ENCODE measurements at places on chromosomes 7 and 10.

DNA sequence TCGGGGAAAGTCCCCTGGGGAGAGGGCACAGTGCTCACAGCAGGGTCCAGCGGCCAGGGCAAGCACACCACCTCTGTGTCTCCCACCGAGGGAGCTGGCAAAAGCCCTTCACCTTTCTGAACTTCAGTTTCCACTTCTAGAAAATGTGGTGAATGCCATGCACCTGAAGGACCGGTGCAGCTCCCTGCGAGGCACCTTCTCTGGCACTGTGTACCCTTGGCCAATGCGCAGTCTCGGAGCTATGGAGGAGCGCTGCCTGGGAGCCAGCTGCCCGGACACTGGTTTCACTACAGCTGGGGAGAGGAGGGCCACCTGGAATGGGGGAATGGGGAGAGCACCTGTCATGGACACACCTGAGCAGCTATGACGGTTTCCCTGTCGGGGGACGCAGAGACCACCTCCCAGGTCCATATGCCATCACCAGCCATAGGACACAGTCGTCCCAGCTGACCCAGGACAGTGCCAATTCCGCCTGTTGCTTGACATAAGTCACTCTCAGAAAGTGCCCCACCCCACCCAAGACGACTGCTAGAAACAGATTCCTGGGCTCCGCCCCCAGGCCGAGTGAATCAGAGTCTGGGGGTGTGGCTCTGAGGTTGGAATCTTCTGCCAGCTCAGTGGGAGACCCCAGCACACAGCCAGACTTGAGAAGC, 16.8 kb downstream of the RASGEF1A start:
- peak; percentile 46 for DNase-seq

- DNase-seq, result no peak
Observed at GRCh38 chr7:117274951-117275350, 47.9 kb downstream of the WNT2 start.

DNA sequence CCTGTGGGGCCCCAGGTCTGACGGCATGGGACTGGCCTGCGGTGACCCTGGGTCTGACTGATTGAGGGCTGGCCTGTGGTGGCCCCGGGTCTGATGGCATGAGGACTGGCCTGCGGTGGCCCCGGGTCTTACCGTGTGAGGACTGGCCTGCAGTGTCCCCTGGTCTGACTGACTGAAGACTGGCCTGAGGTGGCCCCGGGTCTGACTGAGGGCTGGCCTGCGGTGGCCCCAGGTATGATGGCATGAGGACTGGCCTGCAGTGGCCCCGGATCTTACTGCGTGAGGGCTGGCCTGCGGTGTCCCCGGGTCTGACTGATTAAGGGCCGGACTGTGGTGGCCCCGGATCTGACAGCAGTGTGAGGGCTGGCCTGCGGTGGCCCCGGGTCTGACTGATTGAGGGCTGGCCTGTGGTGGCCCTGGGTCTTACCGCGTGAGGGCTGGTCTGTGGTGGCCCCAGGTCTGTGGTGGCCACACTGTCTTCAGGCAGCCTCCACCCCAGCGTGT, 10.9 kb downstream of the JAKMIP3 start:
- DNase-seq, result no peak

GRCh38 chr7:90474284-90475210, 5.1 kb downstream of the PTTG1IP2 start:
- DNase-seq, result no peak

GRCh38 chr10:17963431-17963830, 11.7 kb downstream of the SLC39A12 start:
- no peak for DNase-seq

- no peak for DNase-seq
Observed at GRCh38 chr10:124756156-124756903, 12.2 kb upstream of the FAM53B start.

GRCh38 chr10:33113466-33113865, 155.4 kb upstream of the ITGB1 start:
- DNase-seq, result no peak

DNA sequence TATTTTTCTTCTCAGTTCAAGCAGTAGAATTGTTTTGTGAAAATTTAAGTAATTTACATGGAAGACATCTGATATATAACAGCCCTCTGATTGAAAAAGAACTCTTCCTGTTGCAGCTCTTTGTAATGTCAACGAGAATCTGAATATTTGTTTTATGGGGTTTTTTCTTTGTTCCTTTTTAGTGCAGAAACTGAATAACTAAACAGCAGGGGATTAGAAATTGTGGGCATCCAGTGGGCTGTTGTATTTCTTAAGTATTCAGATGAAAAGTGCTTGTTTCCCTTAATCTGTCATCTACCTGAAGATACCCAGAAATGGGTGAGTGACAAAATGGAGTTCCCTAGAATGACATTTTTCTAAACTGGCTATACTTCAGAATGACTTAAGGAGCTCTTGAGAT, 7.4 kb downstream of the ARL4A start:
- no peak for DNase-seq

- peak; percentile 85 for DNase-seq
Observed at GRCh38 chr10:92848441-92849233, at the start of gene EXOC6. Gene EXOC6 (plus strand): TSS chr10:92848520. CDS start chr10:92848534, 14 bp downstream.

DNA sequence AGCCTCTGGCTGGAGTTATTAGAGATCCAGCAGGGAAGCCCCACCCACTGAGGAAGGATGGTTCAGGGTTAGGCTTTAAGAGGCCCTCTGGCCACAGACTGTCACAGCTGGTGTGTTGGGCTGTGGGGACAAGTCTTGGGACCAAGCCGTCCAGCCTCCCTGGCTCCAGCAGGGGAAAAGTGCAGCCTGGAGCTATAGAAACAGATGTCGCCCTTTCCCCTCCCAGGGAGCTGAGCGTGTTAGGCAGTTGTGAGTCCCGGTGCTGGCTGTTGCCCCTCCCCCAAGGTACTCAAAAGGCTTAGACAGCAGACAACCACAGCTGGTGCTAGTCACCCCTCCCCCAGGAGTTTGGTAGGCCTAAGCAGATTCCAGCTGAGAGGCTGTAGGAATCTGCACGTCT, 143.4 kb downstream of the TMEM168 start:
- DNase-seq, result no peak

DNA sequence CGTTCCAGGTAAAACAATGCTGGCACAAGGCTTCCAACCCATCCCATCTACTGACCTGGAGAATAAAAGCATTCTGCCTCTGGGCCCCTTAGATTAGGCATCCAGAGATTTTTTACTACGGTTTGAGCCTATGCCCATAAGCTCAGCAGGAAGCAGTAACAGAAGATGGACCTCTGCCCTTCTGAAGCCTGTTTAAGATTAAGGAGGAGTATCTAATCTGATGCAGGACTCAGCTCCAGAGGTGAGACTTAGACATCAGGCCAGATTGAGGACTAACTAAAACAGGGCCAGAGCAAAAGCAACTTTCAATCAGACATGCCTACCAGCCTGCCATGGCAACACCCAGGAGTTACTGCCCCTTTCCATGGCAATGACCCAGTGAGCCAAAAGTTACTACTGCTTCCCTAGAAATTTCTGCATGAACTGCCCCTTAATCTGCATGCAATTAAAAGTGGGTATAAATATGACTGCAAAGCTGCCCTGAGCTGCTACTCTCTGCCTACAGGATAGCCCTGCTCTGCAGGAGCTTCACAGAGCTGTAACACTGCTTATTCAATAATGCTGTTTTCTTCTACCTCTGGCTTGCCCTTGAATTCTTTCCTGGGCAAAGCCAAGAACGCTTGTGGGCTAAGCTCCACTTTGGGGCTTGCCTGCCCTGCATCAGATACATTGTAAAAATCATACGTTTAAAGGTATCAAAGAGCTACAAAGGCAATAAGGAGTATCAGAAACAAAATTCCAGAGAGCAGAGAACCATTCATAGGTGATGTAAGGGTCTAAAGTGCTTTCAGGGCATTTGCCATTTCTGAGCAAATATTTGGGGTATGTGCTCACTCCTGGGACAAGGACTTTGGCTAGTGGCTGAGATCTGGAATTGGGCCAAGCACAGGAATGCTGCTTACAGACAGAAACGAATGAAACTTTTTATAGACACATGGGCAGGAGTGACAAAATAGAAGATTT, 25.0 kb upstream of the CNNM1 start:
- no peak for DNase-seq

- DNase-seq, result no peak
Observed at GRCh38 chr7:115146148-115146547, 224.3 kb downstream of the MDFIC start.

DNA sequence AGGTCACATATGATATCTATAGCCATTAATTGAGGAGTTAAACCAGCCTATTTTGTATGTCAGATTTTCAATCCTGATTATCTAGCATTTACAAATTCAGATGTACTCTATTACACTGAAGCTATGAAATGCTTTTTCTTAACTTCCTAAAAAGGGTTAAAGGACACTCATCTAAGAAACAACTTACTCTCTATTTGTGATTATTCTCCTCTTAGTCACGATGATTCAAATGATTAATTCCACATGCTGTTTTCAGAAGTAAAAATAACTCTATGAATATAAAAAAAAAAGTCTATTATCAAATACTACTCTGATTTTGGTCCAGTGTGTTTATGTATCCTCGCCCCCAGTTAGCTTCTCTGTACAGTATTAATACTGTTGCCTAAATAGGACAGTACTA, 1199.9 kb downstream of the GATA3 start:
- DNase-seq, result no peak

Data from stimulated activated naive CD8-positive, alpha-beta T cell treated with anti-CD3 and anti-CD28 coated beads, Interleukin-15, Interleukin-2, amounts not matched to agents 100 U/mL and 50 U/mL, for 24 hours (primary cell).